ENCODE measurements at places on chromosomes 1 and 21.

- DNase-seq: no peak
Measured at GRCh38 chr1:84479998-84480397, 932 bp downstream of the RPF1 start.

GRCh38 chr1:175132436-175132835 lies 60.1 kb downstream of the KIAA0040 start:
- no peak for DNase-seq

DNA sequence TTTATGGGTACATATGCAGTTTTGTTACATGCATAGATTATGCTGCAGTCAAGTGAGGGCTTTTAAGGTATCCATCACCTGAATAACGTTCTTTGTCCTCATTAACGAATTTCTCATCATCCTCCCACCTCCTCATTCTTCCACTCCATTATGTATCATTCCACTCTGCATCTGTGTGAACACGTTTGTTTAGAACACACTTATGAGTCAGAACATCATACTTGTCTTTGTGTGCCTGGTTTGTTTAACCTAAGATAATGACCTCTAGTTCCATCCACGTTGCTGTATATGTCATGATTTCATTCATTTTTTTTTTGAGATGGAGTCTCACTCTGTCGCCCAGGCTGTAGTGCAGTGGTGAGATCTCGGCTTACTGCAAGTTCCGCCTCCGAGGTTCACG lies 6.7 kb upstream of the MPC2 start:
- no peak for DNase-seq

DNA sequence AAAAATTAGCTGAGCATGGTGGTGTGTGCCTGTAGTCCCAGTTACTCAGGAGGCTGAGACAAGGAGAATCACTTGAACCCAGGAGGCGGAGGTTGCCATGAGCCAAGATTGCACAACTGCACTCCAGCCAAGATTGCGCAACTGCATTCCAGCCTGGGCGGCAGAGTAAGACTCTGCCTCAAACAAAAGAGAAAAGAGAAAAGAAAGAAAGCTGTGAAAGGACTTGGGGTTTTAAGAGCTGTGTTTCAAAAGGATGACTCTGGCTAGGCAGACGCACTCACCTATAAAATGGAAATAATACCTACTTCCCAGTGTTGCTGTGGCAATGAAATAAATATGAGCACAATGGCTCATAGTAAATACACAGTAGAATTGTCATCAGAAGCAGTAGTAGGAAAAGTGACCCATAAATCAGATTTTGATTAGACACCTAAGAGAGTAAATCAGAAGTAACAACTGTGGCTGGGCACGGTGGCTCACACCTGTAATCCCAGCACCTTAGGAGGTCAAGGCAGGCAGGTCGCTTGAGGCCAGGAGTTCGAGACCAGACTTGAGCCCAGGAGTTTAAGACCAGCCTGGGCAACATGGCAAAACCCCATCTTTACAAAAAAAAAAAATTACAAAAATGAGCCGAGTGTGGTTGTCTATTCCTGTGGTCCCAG lies 45.9 kb upstream of the PUM1 start:
- no peak for DNase-seq

- no peak for DNase-seq
Measured at GRCh38 chr1:41611068-41611931, 126.8 kb upstream of the EDN2 start.

- no peak for DNase-seq
Measured at GRCh38 chr21:35002879-35003722, 46.0 kb downstream of the RUNX1 start.

GRCh38 chr1:152013664-152014237 lies 20.1 kb upstream of the S100A10 start:
- no peak for DNase-seq

Measured in stimulated activated CD4-positive, alpha-beta T cell treated with anti-CD3 and anti-CD28 coated beads, Interleukin-1b, Interleukin-23, amount 100 ng/mL, for 1 hour (primary cell).